ENCODE measurements at places on chromosomes 1 and 21.
A peak's percentile ranks its signal among the peaks of the same experiment; 100 is the strongest.

DNA sequence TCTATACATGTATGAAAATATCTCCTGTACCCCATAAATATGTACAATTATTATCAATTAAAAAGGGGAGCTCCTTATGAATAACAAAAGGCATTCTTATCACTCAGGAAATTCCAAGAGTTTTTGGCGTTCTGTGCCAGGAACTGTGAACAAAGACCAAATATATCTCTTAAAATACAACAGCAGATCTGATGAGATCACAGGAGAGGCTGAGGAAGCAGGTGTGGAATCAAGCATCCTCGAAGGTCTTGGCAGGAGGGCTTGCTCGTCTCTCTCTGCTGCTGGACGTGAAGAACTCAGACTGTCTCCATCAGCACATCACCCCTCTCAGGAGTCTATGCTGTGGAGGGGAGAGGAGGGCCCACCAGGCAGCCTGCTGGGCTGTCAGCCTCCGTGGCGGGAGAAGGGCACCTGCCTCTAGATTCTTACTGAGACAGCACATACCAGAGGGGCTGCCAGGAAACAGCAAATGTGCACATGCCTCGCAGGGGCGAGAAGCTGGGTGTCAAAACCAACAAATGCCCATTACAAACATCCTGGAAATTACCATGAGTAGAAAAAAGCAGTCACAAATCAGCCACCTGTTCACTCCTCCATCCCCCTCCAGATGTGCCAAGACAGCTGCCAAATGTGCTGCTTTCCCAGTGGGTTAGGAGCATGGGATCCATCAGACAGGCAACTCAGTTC, 30.8 kb upstream of the FAM89A start:
- no peak for DNase-seq

DNA sequence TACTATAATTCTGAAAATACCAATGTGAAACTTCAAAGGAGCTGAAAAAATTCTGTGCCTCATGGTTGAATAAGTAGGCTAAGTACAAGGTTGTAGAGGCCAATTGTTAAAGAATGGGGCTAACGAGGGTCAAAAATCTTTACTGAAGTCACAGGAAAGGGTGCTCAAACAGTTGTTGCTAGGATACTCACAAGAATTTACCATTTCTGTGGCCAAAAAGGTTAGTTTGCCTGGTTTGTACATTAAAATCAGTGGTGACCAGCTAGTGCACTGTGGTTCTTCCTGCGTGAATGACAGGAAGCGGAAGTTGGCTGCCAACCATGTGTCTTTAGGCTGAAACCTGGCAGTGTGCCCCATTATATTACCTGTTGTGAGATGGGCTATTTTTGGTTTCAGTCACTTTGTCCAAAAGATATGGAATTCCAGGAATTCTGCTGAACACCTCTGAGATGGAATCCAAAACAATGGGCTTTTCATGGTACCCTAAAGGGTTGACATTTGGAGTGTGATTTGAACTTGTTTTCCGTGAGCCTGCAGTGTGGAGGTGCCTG, 13.5 kb downstream of the MAP3K21 start:
- no peak for DNase-seq

DNA sequence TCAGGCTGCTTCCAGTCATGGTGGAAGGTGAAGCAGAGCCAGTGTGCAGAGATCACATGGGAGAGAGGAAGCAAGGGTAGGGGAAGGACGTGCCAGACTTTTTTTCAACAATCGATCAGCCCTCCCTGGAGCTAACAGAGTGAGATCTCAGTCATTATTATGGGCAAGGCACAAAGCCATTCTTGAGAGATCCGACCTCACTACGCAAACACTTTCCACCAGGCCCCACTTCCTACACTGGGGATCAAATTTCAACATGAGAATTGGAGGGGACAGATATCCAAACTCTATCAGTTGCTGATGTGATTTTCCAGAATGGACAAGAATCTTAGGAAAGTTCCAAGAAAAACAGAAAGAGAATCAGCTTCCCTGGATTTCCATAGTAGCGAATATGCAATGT, 60.5 kb downstream of the BACE2 start:
- DNase-seq, result no peak

DNA sequence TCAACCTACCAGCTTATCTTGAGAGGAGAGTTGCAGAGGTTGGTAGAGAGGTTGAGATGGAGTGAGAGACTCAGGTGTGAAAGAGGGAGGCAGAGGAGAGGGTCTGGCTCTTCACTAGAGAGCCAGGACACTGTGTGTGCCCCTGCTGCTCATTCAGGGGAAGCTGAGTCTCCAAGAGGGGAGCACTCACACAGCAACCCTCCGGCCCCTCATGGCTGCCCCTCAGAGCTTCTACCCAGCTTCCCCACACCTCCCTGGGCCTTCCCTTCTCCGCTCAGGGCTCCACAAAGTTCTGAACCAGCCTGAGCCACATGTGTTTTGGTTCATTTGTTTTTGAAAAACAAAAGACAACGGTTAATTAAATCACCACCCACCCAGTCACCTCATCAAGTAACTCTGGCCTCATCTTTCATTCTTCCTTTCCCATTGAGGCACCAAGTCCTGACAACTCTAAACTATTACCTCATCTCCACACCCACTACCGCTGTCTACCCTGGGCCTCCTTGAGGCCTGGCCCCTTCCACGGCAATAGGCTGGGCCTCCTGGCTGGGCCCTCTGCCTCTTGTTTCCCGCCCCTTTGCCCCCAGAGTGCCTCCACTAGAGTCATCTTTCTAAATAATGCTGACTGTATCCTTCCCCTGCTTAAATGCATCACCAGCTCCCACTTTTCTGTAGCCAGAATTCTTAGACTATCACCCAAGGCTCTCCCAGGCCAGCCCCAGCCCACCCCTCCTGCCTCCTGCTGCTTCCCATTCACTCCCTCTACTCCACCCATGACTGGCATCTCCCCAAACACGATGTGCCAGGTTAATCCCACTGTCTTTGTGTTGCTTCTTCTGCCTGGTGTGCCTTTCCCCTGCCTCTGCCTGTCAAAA, 33.0 kb downstream of the TNNT2 start:
- no peak for DNase-seq

DNA sequence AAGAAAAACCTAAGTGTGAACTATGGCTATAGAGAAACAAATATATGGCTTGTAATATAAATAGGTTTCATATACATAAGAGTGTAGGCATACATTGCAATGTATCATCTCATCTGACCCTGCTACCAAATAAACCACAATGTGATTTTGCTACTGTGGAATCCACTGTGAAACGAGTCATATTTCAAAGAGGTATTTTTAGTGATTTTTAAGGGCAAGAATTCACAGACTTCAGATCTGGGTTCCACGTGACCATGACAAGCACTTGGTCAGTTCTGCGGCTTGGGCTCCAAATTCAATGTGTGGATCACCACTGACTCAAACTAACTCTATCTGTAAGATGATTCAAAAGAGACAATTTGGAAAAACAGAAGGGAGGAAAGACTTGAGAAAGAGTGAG, 147.0 kb upstream of the ERG start:
- no peak for DNase-seq

DNA sequence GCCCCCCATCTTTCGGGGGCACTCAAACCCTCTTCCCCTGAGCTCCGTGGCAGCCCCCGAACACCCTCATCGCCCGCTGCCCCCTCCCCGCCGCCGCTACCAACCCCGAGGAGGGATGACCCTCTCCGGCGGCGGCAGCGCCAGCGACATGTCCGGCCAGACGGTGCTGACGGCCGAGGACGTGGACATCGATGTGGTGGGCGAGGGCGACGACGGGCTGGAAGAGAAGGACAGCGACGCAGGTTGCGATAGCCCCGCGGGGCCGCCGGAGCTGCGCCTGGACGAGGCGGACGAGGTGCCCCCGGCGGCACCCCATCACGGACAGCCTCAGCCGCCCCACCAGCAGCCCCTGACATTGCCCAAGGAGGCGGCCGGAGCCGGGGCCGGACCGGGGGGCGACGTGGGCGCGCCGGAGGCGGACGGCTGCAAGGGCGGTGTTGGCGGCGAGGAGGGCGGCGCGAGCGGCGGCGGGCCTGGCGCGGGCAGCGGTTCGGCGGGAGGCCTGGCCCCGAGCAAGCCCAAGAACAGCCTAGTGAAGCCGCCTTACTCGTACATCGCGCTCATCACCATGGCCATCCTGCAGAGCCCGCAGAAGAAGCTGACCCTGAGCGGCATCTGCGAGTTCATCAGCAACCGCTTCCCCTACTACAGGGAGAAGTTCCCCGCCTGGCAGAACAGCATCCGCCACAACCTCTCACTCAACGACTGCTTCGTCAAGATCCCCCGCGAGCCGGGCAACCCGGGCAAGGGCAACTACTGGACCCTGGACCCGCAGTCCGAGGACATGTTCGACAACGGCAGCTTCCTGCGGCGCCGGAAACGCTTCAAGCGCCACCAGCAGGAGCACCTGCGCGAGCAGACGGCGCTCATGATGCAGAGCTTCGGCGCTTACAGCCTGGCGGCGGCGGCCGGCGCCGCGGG, 837 bp downstream of the FOXD3 start:
- peak; percentile 46 for DNase-seq

DNA sequence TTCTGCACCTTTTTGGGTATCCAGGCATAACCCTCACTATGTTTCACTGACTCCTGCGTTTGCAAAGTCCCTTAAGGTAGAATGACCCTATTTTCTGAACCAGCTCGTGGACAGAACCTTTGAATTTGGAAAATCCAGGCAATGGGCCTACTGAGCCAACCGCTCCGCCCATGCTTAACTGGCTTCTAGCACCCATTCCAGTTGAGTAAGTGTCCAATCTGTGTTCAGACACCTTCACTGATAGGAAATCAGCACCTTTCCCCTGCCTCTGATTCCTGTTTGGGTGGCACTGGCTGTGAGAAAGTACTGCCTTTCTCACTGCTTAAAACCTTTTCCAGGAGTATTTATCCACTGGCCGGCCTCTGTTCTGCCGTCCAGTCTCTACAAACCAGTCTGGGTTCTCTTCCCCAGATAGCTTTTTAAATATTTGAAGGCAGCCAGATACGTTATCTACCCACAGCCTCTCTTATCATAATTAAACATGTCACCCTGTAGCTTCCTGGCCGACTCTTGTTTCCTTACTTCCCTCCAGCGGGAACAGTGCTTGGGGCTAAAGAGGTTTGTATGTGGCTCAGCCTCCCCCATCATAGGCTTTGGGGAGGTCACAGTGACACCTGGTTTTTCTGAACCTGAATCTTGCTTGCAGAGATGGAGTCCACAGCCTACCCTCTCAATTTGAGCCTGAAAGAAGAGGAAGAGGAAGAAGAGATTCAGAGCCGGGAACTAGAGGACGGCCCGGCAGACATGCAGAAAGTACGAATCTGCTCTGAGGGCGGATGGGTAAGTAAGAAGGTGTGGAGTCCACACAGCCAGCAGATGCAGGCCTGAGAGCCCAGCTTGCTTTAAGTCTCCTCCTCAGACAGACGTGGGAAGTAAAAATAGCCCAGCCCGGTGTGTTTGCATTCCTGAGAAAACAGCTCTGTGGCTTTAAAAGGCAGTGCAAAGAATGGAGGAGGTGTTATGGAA, 1.3 kb downstream of the POGK start:
- DNase-seq, result no peak

GRCh38 chr1:207328908-207329440, 7.5 kb downstream of the CD55 start:
- no peak for DNase-seq

GRCh38 chr1:173002891-173003838, 47.6 kb downstream of the TNFSF18 start:
- DNase-seq, result no peak

- no peak for DNase-seq
Measured at GRCh38 chr21:31801551-31802219, 69.8 kb upstream of the SCAF4 start.

DNA sequence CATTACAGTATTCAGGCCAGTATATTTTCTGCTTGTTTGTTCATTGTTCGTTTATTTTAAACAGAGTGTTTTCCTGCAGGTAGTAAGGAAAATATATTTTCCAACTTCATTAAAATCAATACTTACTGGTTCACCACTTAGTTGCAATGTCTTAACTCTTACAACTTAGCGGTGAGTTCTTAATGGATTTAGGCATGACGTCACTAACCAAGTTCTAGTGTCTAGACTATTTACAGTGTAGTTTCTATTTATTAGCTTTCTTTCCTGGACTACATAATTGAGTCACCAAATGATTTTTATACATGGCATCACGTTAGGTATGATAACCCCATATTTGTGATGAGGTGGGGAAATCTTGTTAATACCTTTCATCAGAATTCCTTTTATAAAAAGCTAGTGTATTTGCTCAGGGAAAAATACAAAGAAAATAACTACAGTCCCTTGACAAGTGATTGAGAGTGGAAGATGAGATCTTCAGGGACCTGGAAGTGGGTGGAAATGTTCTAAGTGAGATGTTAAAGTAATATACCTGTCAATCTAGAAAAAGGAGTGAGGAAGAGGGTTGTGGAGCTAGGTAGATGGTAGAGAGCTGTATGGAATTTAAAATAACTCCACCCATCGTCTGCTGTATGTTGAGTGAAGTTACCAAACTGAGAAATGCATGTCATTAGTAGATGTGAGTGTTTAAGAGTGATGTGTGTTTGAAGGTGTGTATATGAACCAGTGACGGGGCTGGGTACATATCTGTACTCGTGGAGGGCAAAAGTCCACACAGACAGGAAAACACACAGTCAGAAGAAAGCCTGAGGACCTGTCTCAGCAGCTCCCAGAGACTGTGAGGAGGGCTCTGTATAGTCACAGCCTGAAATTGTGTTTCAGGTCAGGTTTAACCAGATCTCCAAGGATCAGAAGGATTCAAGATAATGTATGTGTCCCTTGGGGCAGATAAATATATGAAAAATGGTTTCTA, 197.6 kb upstream of the ADAMTS5 start:
- DNase-seq, result no peak

DNA sequence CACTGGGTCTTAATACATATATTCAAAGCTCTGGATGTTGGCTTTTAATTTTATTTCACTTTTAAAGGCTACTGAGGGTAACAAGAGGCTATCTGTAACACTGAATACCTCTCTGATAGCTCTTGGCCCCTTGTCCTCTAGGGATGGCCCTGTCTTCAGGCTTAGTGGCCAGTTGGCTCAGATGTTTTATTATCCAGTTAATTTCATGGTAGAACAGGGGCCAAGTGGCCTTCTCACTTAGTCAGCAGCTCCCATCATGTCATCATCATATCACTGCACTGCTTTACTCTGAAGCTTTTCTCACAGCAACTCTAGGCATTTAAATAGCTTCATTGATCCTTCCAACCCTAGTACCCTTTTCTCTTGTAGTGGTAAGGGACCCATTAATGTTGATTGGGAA, 40.2 kb upstream of the MACF1 start:
- no peak for DNase-seq

- DNase-seq, result no peak
Measured at GRCh38 chr1:234175363-234175762, 197.9 kb upstream of the COA6 start.

DNA sequence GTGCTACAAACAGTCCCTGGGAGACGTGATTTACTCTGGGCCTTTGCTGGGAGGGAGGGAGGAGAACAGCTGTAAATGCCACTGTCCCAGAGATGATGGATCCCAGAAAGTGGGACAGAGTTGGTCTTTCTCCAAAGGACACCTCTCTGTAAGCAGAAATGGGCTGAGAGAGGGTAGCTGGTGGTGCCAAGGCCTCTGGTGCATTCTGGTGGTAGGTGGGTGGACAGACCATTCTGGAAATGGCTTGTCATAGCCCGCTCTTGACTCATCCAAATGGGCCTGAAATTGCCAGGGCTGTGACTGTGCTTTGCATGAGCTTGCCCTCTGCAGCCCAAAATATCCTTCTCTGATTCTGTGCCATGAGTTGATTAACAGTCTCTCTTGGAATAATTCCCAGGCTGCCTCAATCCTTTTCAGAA, 36.1 kb downstream of the CCDC185 start:
- DNase-seq, result no peak

GRCh38 chr1:93766451-93766850, 84.8 kb upstream of the BCAR3 start:
- no peak for DNase-seq

All from neural crest cell (in vitro differentiated cells).